ENCODE measurements at places on chromosomes 6 and 20. TPM values are rescaled to one million over a fixed set of nuclear protein-coding genes. Genes with fewer than 3 reads are reported as not detected.
A peak's percentile ranks its signal among the peaks of the same experiment; 100 is the strongest.

DNA sequence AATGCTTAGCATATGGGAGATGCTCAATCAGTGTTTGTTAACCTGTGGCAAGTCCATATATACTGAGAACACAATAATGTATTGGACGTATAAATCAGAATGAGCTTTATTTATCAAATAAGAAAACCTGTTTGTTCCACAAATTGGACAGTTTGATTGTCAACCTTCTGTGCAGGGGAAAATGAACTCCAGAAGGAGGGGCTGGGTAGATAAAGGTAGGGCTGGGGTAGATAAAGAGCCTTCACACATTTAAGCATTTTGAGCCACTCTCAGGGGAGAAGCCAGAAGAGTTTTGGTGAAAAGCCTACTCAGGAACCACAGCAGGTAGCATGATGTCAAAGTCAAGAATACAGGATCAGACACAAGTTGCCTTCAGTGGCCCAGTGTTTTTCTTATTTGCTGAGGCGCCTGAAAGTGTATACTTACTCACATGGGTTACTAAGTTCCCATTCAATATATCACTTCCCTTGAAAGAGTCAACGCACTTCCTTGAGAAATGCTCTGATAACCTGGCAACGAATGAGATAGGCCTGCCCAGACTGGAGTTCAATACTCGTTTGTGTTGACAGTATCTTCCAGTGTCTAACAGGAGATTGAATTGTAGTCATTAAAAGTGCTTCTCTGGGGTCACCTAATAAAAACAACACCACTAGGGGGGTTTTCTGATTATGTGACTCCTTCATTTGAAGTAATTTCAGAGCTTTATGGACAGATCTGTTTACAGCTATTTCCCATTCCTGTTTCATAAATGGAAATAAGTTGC is 263.9 kb upstream of the CITED2 start:
- no peaks in the 10 kb centered on the region for H3K4me1 ChIP-seq
- no peaks in the 10 kb centered on the region for H3K27me3 ChIP-seq
- no peak overlapping the region for H3K27ac ChIP-seq
- no peak overlapping the region for H3K4me3 ChIP-seq

DNA sequence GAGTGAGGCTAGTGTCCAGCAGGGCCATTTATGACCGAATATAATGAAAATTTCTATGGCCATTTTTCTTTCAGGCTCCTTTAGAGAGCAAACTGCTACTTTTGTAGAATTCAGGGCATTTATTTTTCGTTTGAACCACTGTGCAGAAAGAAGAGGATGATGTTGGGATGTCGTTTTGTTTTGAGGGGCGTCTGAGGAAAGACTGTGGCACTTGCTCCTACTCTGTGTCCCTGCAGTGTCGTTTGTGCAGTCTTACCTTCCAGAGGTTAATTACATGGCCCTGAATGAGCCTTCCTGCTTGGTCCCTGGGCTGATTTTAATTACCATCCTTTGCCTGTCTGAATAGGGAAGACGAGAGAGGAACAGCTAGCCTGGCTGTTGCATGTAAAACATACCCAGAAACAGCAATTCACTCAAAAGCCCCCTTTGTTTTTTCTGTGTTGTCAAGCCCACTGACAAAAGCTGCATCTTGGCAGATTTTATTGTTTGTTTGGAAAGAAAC is 65.3 kb downstream of the CTNNBL1 start:
- H3K4me1 ChIP-seq: no peaks in the 10 kb centered on the region
- no peak overlapping the region for H3K4me3 ChIP-seq
- no peak overlapping the region for H3K27ac ChIP-seq
- 0 out of 2 replicates have a peak, but pooled peaks cover 4% of the 10 kb centered on the region for H3K36me3 ChIP-seq
- no peaks in the 10 kb centered on the region for H3K27me3 ChIP-seq

DNA sequence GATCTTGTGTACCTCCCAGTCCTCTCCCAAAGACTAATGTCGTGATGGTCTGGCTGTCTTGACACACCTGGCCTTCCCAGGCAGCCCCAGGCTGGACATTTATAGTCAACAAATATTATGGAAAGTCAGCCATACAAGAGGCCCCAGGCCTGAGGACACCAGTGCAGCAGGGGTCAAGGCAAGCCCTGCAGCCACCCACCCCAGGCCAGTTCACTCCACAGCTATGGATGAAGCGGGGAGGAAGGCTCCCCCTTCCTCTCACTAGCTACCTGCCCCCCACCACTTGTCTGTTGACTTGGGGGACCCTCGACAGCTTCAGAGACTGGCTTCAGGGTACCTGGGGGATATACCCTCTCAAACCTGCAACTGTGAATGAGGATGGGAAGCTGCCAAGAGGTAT is 132.1 kb downstream of the MRPL14 start:
- H3K36me3 ChIP-seq: no peaks in the 10 kb centered on the region
- peaks cover 5% of the 10 kb centered on the region for H3K4me1 ChIP-seq
- no peak overlapping the region for H3K4me3 ChIP-seq
- no peaks in the 10 kb centered on the region for H3K27me3 ChIP-seq
- no peak for DNase-seq

DNA sequence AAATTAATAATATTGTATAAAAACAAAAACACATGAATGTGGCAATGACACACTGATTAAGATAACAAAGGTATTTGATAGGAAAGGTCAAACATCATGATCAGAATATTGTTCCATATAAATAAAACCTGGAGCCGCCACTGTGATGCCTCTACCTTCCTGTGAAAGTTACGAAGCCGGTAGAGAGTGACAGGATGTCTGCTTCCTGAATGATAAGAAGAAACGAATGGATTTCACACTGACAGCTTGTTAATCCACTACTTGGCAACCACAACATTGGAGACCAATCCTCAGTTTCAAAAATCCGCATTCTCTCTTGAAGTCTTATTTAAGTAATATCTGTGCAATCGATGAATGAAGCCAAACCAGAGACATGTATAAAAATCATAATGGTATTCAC is 315.1 kb downstream of the HDGFL1 start:
- H3K36me3 ChIP-seq: no peaks in the 10 kb centered on the region
- no peak overlapping the region for H3K4me3 ChIP-seq
- no peak for DNase-seq
- no peak overlapping the region for H3K27ac ChIP-seq
- no peaks in the 10 kb centered on the region for H3K27me3 ChIP-seq
- H3K4me1 ChIP-seq: peaks cover 7% of the 10 kb centered on the region

DNA sequence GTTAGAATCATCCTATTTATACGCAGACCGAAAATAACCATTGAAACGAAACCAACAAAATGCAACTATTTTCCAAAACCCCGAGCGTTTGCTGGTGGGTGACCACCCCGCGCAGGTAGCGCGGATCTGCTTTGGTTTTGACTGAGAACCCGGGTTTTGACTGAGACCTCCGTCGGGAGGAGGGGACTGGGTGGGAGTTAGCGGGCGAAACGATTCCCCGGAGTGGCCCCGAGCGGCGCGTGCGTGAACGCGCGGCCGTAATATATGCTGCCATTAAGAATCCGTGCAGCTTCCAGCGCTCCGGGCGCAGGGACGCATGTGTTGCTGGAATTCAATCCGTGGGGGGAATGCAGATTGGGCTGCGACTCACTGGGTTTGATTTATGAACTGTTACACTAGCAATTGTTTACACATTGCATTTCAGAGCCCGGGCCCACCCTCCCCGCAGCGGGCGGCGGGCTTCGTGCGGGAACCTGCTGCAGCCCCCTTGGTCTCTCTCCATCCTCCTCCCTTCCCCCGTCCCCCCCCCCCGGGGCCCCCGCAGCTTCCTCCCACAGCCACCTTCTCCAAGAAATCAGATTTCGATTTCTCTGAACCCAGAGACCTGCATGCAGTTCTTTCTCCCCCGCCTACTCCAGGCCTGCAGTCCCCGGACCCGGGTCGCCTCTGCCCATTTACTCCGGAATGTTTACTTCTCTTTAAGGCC is 9.9 kb downstream of the NRN1 start:
- H3K4me3 ChIP-seq: peak overlapping the region; percentile 73
- no peaks in the 10 kb centered on the region for H3K36me3 ChIP-seq
- H3K27me3 ChIP-seq: peaks cover 100% of the 10 kb centered on the region
- DNase-seq: peak; percentile 64
- H3K4me1 ChIP-seq: peaks cover 68% of the 10 kb centered on the region

GRCh38 chr6:133893946-133894345 is 5.0 kb downstream of the TCF21 start:
- no peaks in the 10 kb centered on the region for H3K36me3 ChIP-seq
- no peak overlapping the region for H3K27ac ChIP-seq
- no peak for DNase-seq

- H3K27ac ChIP-seq: no peak overlapping the region
- no peaks in the 10 kb centered on the region for H3K27me3 ChIP-seq
- peaks cover 24% of the 10 kb centered on the region for H3K4me1 ChIP-seq
- H3K4me3 ChIP-seq: no peak overlapping the region
These were observed 3.3 kb upstream of the MOG start for GRCh38 chr6:29653452-29654038.

DNA sequence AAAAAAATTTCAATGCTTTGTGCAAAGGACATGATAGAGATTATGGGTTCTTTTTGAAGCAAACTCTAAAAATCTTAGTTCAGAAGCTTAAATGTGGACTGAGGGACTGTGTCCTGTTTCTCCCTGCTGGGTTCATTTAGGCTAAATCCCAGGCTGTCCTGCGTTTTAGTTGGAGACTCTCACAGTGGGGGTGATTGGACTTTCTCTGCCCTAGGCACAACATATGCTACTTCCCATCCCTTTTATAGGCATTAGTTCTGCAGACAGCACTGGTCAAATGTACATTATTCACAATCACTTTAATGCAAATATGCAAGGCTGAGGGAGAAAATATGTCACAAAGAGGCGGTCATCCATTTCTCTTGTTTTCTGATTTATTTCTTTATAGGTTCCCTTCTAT is 71.3 kb downstream of the TFAP2B start:
- H3K27me3 ChIP-seq: no peaks in the 10 kb centered on the region
- H3K4me1 ChIP-seq: peaks cover 25% of the 10 kb centered on the region
- no peak for DNase-seq
- no peak overlapping the region for H3K4me3 ChIP-seq

SYNCRIP gene
- total RNA-seq: 163 TPM

SLC22A7 gene
- total RNA-seq: not detected

ANKRD6 gene
- total RNA-seq: 9.2 TPM

HDGFL1 gene
- not detected for total RNA-seq

DNA sequence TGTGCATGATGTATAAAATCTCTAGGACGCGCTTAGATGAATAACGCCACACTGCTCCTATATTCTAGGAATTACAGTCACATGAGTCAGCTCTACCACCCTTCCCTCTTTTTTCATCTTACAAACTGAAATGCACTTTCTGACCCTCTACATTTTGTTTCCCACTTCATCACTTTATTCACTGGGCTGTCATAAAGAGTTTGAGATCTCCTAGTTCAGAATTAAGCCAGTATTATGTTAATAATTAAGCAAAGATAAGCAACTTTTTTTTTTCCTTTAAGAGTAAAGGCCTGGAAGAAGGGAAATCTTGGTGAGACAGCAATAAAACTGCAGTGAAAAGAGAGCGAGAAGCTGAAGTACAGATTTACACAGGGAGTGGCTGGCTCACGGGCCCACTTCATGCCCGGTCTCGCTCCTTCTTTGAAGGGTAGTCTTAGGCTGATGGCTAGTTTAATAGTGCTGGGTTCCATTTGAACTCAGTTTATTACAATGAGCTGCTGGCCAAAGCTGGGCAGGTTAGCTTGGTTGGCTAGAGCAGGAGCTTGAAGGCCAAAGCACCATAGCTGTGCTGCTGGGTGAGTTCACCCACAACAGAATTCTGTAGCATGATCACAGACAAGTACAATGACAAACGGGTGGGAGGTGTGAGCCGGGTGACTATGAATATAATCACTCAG is 110.6 kb downstream of the MAP7 start:
- H3K36me3 ChIP-seq: no peaks in the 10 kb centered on the region

GRCh38 chr20:52748285-52748932 is 223.7 kb upstream of the TSHZ2 start:
- H3K36me3 ChIP-seq: no peaks in the 10 kb centered on the region
- no peak for DNase-seq
- H3K4me3 ChIP-seq: no peak overlapping the region
- no peaks in the 10 kb centered on the region for H3K27me3 ChIP-seq
- H3K4me1 ChIP-seq: 0 out of 2 replicates have a peak, but pooled peaks cover 4% of the 10 kb centered on the region
- H3K27ac ChIP-seq: no peak overlapping the region

GRCh38 chr6:157049133-157049532 is 272.0 kb downstream of the ARID1B start:
- no peaks in the 10 kb centered on the region for H3K36me3 ChIP-seq
- no peaks in the 10 kb centered on the region for H3K27me3 ChIP-seq
- H3K4me3 ChIP-seq: no peak overlapping the region
- no peak overlapping the region for H3K27ac ChIP-seq
- H3K4me1 ChIP-seq: peaks cover 18% of the 10 kb centered on the region

PTCHD4 gene
- total RNA-seq: 0.31 TPM

- H3K27me3 ChIP-seq: no peaks in the 10 kb centered on the region
- peak; percentile 75 for DNase-seq
- no peak overlapping the region for H3K27ac ChIP-seq
- H3K4me3 ChIP-seq: no peak overlapping the region
These were observed 29.3 kb downstream of the NSFL1C start for GRCh38 chr20:1437235-1437904.

CTSZ gene
- total RNA-seq: 41.4 TPM

EYS gene
- total RNA-seq: 0.38 TPM

- H3K36me3 ChIP-seq: no peaks in the 10 kb centered on the region
- DNase-seq: no peak
- no peak overlapping the region for H3K27ac ChIP-seq
- no peak overlapping the region for H3K4me3 ChIP-seq
These were observed 69.7 kb upstream of the FAM8A1 start for GRCh38 chr6:17530321-17530835.

TBX18 gene
- total RNA-seq: not detected

RPL10A gene
- total RNA-seq: 1,297 TPM

IL20RA gene
- total RNA-seq: 2.4 TPM

DNA sequence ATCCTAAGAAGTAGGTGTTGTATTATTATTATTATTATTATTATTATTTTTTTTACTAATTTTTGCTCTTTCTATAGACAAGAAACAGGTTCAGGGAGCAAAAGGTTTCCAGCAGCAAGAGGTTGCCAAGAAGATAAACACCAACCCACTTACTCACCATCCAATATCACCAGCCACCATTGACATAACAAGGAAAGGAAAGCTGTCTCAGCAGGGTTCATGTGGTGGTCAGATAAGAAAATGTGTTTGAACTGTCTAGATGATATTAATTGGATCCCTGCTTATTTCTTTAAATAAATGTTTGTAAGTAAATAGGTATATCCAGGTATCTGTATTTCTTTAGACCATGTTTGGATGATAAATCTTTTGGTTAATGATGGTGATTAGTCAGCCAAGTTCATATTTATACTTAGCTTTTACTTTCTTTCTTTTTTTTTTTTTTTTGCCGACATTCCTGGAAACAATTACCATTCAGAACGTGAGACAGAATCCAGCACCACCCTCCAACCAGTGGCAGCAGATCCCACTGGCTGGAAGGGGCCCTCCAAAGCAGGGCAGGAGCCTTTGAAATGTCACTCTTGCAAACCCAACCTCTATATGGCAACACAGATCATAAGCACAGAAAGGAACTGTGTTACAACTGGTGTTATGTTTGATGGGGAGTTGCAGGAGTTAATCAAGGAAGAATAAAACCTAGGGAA is 139.2 kb upstream of the ECI2 start:
- DNase-seq: no peak
- 0 out of 2 replicates have a peak, but pooled peaks cover 3% of the 10 kb centered on the region for H3K27me3 ChIP-seq
- no peak overlapping the region for H3K27ac ChIP-seq

GRCh38 chr20:19998990-19999705 is 18.0 kb upstream of the NAA20 start:
- H3K36me3 ChIP-seq: no peaks in the 10 kb centered on the region
- no peaks in the 10 kb centered on the region for H3K27me3 ChIP-seq
- DNase-seq: no peak
- H3K27ac ChIP-seq: no peak overlapping the region
- H3K4me1 ChIP-seq: 0 out of 2 replicates have a peak, but pooled peaks cover under 1% of the 10 kb centered on the region
